ENCODE measurements at places on chromosomes 11 and 22.

- no peak for DNase-seq
Observed at GRCh38 chr11:17612221-17613188, 65.4 kb downstream of the OTOG start.

DNA sequence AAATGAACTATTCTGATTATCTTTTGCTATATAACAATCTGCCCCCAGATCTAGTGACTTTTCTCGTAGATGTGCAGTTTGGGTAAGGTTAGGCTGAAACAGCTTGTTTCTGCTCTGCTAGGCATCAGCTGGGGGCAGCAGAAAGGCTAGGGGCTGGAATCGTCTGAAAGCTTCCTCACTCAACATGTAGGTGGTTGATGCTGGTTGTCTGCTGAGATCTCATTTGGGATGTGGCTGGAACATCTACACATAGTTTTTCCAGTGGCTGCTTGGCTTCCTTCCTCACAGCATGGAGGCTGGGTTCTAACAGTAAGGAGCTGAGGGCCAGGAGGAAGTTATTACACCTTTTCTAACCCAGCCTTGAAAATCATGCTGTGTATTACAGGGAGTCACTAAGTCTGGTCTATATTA is 30.2 kb downstream of the USP47 start:
- DNase-seq = no peak

DNA sequence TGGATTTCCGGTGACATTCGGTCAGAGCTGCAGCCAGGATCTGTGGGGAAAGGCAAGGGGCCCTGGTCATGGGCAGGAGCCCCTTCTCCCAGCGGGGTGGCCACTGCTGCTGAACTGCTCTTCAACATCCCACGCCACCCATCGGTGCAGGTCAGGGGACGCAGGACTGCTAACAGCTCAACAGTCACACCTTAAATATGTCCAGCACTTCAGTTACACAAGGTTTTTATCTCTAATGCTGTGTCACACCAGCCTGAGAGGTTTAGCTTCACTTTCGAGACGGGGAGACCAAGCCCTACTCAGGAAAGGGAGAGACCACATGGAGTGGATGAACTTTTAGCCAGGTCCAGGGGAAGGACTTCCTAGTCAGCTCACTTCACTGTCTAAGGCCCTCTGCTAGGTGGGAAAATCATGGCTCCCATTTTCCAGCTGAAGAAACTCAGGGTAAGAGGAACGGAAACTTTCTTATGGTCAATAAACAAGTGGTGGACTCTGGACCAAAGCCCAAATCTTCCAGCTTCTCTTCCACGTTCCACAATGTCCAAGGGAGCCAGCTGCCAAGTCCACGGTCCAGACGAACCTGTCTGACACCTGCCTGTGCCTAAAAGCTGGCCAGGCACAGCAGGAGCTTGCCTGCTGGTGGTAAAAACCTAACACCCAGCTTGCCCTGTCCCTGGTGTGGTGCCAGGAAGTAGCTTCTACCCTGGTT is 21.0 kb upstream of the CHADL start:
- no peak for DNase-seq

GRCh38 chr11:72561856-72562255 is 112.4 kb downstream of the PDE2A start:
- DNase-seq = no peak

- no peak for DNase-seq
Observed at GRCh38 chr11:64877390-64878222, 815 bp downstream of the EHD1 start.

- DNase-seq = no peak
Observed at GRCh38 chr22:33022231-33022630, 36.0 kb downstream of the SYN3 start.

- DNase-seq = no peak
Observed at GRCh38 chr11:1509626-1510255, 23.2 kb upstream of the MOB2 start.

DNA sequence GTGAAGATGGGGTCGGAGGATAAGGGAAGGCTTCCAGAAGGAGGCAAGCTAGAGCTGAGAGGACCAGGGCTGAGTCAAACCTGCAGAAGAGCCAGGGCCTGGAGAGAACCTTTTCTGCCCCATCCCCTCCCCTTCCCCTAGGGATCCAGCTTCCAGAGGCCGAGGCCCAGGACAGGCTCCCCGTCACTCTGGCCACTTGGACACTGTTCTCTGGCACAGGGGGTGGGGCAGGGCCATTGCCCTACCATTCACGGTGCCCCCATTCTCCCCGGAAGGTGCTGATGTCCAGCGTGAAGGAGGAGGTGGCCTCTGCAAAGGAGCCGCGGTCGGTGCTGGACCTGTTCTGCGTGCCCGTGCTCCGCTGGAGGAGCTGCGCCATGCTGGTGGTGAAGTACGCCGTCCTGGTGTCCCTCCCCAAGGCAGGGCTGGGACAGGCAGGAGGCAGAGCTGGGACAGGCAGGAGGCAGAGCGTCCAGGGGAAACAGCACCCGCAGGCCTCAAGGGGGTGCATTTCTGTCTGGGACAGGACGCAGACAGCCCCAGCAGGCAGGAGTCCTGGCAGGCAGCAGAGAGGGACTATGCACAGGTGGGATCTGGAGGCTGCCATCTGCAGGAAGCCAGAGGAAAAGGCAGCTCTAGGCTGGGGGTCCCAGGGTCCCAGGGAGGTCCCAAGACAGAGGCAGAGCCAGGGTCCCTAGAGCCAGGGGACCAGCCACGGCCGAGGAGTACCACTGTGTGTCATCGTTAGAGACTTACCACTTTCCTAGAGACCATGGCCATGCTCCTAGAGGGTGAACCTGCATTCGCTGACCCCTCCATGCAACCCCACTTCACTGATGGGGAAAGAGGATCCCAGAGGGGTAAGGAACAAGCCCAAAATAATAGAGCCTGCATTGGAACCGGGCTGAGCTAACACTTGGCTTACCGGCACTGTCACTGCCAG is 25.8 kb upstream of the SLC22A12 start:
- no peak for DNase-seq

GRCh38 chr22:29821291-29822016 is 16.6 kb downstream of the ASCC2 start:
- DNase-seq = no peak

GRCh38 chr22:43273902-43274484 is 69.2 kb downstream of the SCUBE1 start:
- peak; percentile 77 for DNase-seq

DNA sequence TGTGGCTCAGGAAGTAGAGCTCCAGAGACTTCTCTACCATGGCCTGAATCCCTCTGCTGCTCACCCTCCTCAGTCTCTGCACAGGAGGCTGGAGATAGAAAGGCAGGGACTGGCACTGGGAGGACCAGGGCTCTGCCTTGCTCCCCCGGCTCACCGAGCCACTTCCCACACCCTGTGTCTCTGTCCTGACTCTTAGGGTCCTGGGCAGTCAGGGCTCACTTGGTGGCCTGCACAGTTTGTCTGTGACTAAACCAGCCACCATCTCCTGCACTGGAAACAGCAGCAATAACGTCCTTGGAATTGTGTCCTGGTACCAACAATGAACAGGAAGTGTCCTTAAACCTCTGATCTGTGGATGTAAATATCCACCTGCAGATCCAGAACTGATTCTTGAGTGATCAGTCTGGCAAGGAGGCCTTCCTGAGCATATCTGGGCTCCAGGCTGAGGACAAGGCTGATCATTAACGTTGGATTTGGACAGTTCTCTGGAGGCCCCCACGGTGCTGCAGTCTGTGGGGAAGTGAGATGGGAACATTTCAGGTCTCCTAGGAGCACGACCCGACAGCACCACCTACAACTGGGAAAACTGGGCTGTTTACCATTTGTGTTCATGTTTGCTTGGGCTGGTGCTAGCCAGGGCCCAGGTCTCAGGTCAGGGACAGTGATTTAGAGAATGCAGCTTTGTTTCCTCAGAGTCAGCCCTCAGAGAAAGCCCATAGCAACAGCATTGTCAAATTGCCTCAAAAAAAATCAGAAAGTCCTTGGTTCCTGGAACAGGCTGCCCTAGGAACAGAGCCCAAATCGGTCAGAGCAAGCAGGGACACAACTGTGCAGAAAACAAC is 82.5 kb downstream of the ZNF280B start:
- DNase-seq = no peak

DNA sequence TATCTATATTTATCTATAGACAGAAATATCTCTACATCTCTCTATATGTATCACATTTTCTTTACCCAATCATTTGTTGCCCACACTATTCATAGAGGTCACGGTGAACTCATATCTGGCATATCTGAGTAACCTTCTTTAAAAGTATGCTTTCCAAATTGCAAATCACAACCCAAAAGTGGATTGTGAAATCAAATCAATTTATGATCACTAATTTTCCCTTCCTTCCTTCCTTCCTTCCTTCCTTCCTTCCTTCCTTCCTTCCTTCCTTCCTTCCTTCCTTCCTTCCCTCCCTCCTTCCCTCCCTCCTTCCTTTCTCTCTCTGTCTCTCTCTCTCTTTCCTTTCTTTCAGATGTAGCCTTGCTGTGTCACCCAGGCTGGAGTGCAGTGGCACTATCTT is 448.0 kb upstream of the CCDC90B start:
- DNase-seq = no peak

DNA sequence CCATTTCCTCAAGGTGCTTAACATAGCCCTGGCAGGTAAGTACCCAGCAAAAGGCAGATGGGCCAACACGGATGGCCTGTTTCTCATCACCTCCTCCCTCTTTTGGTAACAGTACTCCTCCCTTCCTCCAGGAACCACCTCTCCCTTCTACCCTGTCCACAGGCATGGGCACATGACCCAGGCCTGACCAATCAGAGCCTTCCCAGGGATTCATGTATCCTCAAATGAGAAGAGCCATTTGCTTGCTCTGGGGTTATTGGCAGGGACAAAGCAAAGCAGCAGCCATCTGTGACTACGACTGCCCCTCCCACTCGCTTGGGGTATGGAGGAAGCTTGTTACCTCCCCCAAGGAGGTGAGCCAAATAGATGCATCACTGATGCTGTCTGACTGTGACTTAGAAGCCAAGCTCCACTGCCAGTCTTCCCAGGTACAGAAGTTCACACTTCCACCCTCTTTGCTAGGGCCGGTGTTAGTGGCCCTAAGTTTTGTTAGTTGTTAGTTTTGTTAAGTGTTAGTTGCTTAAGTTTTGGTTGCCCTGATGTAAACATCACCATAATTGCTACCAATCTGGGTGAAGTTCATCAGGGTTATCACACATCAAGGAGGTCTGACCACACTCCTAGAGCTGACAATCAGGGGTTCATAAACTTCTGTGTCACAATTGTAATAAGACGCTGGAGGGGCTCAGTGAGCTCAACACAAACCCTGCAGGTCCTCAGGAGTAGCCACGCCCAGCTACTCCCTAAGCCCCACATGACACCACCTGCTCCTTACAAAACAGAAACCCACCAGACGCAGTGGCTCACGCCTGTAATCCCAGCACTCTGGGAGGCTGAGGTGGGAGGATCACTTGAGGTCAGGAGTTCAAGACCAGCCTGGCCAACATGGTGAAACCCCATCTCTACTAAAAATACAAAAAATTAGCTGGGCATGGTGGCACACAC is 57.3 kb downstream of the ARFGAP3 start:
- DNase-seq = no peak

- DNase-seq = peak; percentile 35
Observed at GRCh38 chr22:30649430-30650007, 13.9 kb downstream of the SLC35E4 start.

GRCh38 chr22:25643232-25644000 is 78.9 kb downstream of the GRK3 start:
- no peak for DNase-seq

- DNase-seq = no peak
Observed at GRCh38 chr11:27716835-27717234, 16.6 kb upstream of the BDNF start.
